NCI-H2227 treated with DMSO at 0.1 percent for 48 hours (cell line): ENCODE measurements at places on chromosomes 5 and 9.

DNA sequence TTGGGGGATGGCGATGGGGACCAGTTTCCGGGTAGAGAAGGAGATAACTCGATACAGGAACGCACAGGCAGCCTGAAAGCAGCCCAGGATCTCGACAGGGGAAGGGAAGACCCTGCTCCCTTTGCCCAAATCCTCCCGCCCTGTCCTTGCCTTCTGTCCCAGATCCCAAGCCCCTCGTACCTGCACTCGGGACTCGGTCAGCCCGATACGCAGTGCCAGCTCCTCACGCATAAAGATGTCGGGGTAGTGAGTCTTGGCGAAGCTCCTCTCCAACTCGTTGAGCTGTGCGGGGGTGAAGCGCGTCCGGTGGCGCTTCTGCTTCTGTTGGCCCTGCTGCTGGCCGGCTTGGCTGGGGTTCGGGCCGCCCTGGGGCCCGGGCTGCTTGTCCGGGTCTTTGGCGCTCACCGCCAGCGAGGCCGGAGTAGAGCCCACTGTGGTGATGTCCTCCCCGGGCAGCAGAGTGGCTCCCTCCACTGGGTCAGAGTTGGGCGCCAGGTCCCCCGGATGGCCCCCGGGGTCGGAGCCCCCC is 1.8 kb downstream of the OTP start:
- no peak for DNase-seq

GRCh38 chr5:58188262-58188651 is 271.6 kb downstream of the PLK2 start:
- DNase-seq, result no peak

DNA sequence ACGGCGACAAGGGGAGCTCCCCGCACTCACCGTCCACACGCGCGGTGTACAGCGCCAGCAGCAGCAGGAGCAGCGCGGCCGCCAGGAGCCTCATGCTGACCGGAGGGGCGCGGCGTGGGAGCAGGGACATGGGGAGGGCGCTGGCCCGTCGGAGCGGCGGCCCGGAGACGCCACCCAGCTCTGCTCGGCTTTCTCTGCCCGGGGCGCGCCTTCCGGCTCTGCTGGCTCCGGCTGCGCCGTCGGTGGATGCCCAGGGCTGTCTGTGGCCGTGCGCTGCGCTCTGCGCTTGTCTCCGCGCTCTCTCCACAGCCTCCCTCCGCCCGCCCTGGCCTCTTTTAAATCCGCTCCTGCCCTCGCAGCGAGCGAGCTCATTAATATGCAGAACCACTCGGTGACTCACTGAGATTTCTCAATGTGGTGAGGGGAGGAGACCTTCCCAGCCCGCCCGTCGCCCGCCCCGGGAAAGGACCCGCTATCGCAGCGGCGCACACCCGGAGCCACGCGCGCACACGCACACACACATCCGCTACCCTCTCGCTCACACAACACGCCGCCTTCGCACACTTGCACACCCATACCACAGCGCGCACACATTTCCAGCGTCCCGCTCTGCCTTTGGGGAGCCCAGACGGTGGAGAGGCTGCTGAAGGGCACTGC is at the start of gene CXCL14:
Gene CXCL14, minus strand, starts transcription at position 307 of the 657 bp plus-strand sequence. Its CDS starts 213 bp downstream, at position 94.
- DNase-seq, result peak; percentile 32

GRCh38 chr5:87268126-87268969 is 665 bp downstream of the RASA1 start:
- DNase-seq, result peak; percentile 52

- DNase-seq, result no peak
Observed at GRCh38 chr5:168481330-168481788, 4.9 kb upstream of the RARS1 start.

GRCh38 chr5:130773813-130774212 is 391.2 kb downstream of the HINT1 start:
- no peak for DNase-seq

GRCh38 chr5:146640285-146640896 is 124.4 kb upstream of the GPR151 start:
- peak; percentile 19 for DNase-seq

DNA sequence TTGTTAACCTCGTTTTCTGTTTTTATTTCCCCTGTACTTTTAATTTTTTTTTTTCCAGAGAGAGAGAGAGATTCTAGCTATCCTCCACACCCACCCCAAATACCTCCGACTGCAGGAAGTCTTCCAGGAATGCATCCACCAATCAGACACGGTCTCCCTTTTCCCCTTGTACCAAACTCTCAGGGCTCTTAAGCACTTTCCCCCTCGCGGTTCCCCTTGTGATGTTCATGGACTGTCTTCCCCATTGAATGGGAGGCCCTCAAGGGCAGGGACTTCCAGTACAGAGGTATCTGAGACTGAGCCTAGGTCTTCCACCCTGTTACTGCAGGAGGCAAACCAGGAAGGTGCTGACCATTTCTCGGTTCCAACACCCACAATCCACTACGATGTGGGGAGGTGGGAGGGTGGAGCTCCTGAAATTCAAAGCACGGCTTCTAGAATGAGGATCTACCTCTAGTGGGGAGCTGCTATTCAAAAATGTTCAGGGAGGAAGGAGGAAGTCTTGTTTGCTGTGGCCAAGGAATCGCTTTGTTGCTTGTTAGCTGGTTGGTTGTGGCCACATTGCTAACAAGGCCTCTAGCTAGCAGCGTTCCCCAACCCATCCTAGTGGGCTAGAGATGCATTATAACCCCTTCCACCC is 37.5 kb upstream of the PTGS1 start:
- DNase-seq, result no peak

DNA sequence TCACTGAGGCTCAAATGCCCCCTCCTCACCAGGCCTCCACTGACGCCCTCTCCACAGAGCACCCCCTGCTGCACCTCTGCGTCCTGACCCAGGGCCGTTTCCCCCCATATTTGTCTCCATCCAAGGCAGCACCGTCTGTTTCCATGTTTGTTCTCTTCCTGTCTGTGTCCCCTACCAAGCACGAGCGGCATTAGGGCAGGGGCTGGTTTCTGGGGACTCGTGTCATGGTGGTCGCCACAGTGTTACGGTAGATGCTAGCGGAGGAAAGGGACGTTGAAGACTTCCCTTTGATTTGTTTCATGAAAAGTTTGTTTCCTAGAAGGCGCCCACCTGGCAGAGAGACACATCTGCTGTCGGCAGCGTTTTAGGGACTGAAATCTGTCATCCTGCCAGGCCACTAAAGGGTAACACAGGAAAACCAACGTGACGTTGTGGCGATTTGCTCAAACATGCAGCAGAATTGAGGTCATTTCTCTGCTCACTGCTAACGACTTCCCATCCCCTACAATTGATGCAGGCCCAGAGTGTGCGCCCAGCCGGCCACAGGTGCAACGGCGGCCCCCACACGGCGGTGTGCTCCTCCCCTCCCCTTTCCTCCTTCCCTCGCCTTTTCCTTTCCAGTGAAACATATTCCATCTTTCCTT is 79.3 kb upstream of the IRX4 start:
- DNase-seq, result no peak

- DNase-seq, result no peak
Observed at GRCh38 chr9:132147331-132147730, 14.5 kb upstream of the NTNG2 start.

- DNase-seq, result no peak
Observed at GRCh38 chr9:77779010-77779409, 130.9 kb upstream of the GNA14 start.

- DNase-seq, result peak; percentile 33
Observed at GRCh38 chr5:160159991-160160792, 40.9 kb upstream of the PWWP2A start.

DNA sequence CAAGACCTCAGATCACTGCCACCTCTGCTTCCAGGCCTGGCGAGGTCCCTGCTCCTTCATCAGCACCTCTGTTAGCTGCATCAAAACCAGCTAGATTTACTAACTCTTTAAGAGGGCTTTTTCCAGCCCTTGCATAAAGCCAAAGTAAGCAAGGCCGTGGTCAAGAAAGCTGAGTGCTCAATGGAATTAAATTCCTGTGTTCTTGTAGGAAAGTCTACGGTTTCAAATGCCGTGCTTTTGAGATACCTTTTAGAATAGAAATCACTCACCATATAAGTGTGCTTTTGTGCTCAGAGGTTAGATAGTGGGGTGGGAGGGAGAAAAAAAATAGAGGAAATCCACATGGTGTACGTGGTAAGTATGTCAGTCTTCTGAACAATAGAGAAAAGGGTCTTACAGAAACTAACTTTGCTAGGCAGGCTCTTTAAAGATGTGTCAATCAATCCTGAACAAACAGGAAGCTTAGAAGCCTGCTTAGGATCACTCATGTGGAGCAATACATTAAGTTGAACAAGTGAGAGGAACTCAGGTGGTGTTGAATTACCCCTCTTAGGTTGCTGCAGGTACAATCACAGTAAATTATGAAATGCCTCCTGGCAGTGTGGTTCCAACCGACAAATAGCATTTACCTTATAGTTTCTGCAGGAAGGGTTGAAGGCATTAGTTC is 79.7 kb downstream of the SEMA6A start:
- DNase-seq, result no peak

- no peak for DNase-seq
Observed at GRCh38 chr9:127295005-127295404, 30.4 kb downstream of the GARNL3 start.

DNA sequence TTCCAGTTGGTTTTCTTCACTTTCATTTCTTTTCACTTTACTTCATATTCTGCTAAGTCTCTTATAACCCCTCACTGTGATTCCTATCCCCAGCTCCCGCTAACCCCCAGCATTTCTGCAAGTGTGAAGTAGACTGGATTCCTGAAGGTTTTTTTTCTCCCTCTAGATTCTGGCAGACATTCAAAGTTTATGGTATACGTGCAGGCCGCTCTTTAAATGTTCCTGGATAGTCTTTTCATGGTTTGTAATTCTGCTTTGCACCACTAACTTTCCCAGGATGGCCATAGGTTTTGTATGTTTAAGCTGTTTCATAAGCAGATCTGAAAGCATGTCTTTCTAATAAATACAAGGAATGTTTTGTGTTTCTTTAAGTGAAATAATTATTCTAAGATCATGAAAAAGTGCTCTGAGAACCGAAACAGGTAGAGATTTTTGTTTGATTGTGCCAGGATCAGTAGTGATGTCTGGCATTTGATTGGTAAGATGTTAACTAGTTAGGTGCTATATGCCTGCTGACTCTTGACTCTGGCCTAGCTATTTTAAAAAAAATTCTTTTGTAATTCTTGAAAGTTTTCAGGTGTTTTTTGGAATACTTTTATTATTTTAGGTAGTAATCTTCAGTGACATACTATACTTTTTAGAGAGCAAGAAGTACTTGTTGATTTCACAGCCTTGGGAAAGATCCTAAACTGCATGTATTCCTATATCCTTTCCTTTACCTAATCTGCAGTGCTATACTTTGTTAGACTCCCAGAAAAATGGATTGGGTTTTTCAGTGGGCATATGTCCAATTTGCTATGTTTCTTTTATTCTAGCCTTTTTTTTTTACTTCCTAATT is 29.7 kb downstream of the CNOT6 start:
- DNase-seq, result no peak

GRCh38 chr9:35274993-35275392 is 113.2 kb downstream of the UNC13B start:
- no peak for DNase-seq

DNA sequence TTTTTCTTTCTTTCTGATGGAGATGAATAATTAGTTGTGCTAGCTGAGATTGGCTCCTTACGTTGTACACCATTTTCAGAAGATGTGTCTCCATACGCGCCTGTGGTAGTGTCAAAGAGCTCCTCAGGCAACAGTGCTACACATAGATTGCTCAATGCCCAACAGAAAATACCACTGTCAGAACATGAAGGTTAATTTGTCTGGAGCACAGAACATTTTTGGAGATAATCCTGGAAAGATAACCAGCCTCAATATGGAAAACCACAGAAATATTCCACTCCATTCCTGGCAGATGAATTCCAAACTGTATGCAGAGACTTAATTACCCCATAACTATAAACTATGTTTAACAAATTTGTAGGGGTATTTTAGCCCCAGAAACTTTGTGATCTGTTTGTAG is 233.6 kb downstream of the MARCHF11 start:
- DNase-seq, result no peak

DNA sequence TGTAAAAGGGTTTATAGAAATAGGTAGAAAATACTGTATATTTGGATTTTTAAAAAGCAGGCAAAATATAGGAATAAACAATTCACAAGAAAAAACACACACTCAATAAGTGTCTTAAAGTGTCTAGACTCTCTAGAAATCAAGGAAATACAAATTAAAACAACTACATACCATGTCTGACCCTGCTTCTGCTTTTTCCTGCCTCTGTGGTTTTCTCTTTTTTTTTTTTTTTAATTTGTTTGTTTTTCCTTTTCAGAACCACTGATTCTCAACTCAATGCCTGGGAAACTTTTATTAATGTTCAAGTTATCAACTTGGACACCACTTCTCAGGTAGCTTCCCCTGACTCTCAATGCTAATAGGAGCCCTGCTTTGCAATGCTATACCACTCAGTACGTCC is 25.5 kb upstream of the TAS2R1 start:
- DNase-seq, result no peak

- DNase-seq, result no peak
Observed at GRCh38 chr5:93018461-93018860, 562.6 kb downstream of the NR2F1-AS1 start.

- peak; percentile 24 for DNase-seq
Observed at GRCh38 chr9:21030389-21031035, 928 bp downstream of the HACD4 start.

GRCh38 chr5:143244000-143244736 is 159.3 kb downstream of the NR3C1 start:
- DNase-seq, result no peak

- DNase-seq, result no peak
Observed at GRCh38 chr9:114392749-114393112, 4.9 kb upstream of the AKNA start.

DNA sequence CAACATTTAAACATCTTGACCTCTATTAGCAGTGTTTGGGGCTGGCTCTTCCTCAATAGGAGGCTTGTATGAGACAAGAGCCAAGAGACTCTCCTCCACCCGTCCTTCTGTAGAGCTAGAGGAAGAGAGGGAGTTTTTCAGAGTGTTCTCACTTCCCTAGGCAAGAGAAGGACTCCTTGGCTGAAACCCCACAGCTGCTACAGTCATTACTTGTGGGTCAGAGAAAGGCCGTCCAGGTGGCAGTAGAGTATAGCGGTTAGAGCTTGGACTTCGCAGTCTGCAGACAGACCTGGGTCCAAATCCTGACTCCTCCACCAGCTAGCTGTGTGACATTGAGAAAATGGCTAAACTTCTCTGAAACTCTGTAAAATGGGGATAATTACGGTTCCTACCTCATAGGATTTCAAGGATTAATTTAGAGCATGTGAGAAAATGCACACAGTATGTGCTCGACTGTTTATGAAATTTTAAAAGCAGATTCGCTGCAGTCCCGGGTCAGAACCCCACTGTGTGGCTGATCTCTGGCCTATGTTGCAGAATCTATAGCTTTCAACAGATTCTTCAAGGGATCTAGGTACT is 80.8 kb upstream of the ARAP3 start:
- DNase-seq, result no peak

- DNase-seq, result peak; percentile 6
Observed at GRCh38 chr9:35923927-35924763, 14.9 kb downstream of the SPAAR start.

- no peak for DNase-seq
Observed at GRCh38 chr5:160469156-160470144, 47.8 kb downstream of the PTTG1 start.

- no peak for DNase-seq
Observed at GRCh38 chr5:93599001-93599379, 16.0 kb downstream of the NR2F1 start.

GRCh38 chr5:52665559-52665958 is 122.2 kb upstream of the ITGA1 start:
- DNase-seq, result no peak
